ENCODE measurements at places on chromosomes 7 and 10.

DNA sequence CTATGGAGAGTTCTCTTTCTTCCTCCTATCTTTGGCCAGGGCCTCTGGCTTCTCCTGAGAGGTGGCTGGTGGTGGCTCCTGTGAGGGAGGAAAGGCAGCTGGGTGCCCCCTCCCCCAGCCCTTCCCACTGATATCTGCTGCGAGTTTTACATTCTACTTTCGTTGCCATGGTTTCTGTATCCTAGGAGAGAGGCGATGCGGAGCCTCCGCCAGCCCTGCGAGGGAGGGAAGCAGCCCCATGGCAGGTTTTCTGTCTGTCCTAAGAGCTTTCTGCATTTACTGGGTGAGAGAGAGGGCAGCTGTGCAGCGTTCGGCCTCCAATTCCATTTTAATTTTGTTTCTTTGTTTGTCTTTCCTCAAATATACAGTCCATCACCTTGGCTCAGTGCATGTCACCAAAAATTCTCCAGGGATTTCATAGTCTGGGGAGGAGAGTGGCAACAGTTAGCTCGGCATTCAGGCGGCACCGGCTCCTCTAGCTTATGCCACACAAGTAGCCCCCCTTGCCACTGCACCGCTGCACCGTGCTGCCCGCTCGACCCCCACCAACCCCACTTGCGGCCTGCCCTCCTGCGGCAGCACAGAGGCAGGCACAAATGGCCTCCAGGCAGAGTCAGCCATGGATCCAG lies 20.4 kb downstream of the DNAJB12 start:
- DNase-seq, result no peak

DNA sequence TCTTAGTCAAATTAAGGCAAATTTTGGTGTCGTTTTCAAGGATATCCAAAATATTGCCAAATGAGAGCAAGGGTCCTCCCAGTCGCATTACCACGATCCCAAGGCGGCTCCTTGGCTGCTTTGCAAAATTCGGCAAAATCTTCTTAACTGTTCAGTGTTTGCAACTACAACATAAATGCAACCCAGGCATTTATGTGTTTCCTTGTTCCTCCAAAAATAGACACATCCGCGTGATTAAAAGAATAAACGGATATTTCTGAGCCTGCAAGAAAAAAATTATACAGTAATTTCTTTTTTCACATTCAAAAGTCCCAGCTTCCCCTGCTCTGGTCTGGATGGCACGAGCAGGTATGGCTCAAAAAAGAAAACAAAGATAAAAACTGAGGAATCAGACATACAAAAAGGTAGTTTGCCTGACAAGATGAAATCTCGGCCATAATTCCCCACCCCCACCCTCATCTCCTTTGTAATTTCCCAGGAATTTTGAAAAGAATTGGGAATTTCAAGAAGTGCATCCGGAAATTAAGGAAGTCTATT lies 6.0 kb downstream of the SKIDA1 start:
- DNase-seq, result no peak

DNA sequence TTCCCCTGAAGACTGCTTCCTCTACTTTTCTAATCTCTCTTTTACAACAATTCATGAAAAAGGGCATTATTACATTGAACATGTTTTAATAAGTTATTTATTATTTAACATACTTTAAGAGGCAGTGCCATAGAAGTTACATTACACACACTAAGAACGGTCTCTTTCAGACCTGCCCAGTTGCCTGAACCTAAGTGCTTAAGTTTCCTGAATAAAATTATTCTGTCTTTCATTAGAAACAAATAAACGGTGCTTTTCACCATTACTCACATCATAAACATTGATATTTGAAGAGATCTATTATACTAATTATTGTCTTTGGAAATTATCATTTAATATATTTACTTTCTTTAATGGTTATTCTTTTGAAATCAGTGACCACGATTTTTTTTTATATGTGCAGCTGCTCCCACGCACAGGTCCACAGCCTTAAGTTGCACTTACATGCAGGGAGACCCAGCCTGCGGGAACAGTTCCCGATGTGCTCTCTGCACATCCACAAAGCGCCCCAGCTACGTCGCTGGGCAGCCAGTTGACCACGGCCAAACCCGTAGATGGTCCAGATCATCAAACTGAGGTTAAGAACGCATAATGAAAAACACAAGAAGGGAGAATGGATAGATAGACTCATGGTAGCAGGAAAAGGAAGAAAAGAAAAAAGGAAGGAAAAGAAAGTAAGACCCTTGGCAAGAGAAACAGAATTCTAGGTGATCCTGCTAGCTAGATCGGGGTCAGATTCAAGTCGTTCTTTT lies 437.0 kb upstream of the MGMT start:
- no peak for DNase-seq

GRCh38 chr10:127563718-127564553 lies 14.8 kb downstream of the NPS start:
- DNase-seq, result no peak

- peak; percentile 18 for DNase-seq
Measured at GRCh38 chr10:84138478-84139125, 707 bp upstream of the GHITM start.

DNA sequence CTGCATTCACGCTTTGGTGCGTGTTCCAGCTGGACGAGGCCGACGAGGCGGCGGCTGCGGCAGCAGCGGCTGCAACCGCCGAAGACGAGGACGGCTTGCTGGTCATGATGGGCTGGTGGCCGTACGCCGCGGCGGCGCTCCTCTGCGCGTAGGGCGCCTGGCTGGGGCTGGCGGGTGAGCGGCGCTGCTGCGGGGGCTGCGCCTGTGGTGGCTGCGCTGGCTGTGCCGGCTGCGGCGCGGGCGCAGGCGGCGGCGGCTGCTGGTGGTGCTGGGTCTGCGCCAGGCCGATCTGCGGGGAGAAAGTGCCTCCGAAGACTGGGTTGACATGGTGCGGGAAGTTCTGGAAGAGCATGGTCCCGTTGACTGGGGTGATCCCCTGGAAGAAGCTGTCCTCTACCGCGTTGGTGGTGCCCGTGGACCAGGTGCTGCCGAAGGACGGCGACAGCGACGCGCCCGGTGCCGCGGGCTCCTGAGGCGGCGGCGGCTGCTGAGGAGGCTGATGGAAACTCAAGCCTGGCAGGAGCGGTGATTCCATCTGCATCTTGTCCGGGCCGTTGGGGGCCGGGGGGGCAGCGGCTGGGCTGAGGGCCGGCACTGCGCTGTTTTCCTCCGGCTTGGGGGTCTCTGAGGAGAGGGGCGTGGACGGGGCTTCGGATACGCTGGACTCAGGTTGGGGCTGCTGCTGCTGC lies 51.1 kb downstream of the CPEB3 start:
- DNase-seq, result peak; percentile 22

- DNase-seq, result no peak
Measured at GRCh38 chr7:75948179-75948578, 33.2 kb downstream of the POR start.

- no peak for DNase-seq
Measured at GRCh38 chr10:6578795-6579182, 1.3 kb downstream of the PRKCQ start.

DNA sequence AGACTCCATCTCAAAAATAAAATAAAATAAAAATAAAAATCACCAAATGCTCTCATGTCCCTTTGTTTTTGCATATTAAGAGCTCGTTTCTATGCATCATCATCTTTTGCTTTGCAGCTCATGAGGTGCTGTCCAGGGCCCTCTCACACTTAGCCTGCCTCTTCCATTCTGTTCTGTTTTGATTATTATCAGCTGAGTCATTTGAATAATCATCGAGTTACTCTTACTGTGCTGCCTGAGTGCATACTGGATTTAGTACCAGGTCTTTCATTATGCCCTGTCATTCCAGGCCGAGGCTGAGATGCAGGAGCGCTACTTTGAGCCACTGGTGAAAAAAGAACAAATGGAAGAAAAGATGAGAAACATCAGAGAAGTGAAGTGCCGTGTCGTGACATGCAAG lies 33.0 kb downstream of the UCMA start:
- no peak for DNase-seq

GRCh38 chr7:8146788-8147413 lies 115.1 kb downstream of the ICA1 start:
- no peak for DNase-seq

GRCh38 chr10:95818668-95819067 lies 62.7 kb downstream of the ENTPD1 start:
- no peak for DNase-seq

DNA sequence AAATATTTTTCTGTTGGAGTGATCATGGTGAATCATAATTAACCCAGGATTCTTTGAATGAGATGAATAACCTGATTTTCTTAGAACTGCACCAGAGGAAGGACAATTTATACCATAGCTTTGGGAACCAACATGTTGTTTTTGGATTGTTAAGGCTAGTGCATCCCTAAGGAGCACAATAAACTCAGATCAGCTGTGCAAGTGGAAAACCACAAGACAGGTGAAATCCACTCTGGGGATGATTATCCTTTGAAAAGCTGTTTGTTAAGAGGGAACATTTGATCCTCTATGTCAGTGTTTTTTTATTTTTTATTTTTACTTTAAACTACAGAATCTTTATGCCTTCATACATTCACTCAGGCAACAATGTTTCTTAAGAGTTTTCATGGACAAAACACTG lies 232.1 kb upstream of the PCLO start:
- no peak for DNase-seq

GRCh38 chr7:156374335-156374734 lies 266.2 kb upstream of the RNF32 start:
- no peak for DNase-seq

GRCh38 chr7:104976966-104977636 lies 36.9 kb upstream of the KMT2E start:
- no peak for DNase-seq

DNA sequence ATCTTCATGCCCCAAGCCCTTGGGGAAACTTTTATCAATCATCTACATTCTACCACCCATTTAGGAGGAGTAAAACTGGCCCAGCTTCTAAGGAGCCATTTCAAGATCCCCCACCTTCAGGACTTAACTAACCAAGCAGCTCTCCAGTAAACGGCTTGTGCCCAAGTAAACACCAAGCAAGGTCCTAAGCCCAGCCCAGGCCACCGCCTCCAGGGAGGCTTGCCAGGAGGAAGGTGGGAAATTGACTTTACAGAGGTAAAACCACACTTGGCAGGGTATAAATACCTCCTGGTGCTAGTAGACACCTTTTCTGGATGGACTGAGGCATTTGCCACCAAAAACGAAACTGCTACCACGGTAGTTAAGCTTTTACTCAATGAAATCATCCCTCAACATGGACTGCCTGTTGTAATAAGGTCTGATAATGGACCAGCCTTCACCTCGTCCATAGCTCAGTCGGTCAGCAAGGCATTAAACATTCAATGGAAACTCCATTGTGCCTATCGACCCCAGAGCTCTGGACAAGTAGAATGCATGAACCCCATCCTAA lies 5.6 kb downstream of the AKR1B15 start:
- DNase-seq, result no peak

GRCh38 chr10:132616170-132616995 lies 78.8 kb downstream of the INPP5A start:
- no peak for DNase-seq

DNA sequence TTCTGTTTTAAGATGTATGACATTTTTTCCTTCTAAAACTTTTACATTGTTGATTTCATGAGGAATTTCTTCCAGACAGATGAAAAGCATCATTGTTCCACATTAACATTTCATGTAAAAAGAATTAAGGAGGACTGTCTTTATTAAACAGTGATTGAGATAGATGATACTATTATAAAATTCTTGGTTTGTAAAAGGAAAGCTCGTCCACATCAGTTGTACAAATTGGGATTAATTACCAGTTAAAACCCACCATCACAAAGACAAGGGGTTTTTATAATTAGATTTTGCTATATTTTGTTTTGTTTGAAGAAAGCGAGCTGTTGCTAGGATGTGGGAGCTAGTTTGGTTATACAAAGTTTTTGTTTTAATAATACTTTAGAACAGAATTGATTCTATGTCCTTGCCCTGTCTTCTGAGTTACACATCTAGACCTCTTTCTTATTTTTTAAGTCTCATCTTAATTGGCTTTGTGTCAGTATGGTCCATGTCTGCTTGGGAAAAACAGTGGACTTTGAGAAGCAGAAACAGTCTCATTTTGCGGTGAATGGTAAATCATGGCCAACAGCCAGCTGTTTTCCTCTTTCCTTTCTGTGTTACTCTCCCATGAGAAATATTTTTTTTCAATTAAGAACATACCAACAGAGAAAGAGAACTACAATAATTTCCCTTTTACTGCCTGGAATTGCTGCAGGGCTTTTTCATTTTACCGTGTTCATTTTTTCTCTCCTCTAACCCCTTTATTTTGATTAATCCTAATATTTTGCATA lies 3.2 kb downstream of the TES start:
- no peak for DNase-seq

DNA sequence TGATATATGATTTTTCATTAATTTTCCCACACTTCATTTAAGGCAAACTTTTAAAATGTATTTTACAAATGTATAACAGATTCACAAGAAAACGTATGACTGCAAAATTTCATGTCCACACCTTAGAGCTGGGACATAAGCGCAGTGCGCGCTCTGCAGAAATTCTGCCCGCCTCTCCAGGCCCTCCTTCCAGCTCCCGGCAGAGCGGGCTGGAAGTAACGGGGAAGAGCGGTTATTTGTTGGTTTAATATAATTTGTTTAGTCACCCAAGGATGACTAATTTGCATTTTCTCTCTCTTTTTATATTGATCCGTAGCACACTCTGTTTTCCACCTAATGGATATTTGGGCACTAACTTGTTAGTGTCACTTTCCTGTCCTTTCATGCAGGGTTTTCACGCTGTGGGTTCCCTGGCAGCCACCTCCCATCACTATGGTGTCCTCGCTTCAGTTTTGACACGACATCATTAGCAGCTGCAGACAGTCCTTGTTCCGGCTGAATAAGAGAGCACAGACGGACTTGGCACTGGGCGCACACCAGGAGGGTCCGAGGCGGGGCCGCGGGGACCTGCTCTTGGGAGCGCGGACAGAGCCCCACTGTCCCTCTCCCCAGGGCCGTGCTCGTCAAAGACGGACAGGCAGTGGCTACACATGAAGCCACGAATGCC lies 129.2 kb upstream of the SEC61G start:
- no peak for DNase-seq

GRCh38 chr7:49773218-49773935 lies at the start of gene VWC2:
VWC2 (plus strand) TSS chr7:49773638; CDS start chr7:49775436, 1,798 bp downstream.
- DNase-seq, result no peak

- DNase-seq, result no peak
Measured at GRCh38 chr10:126584836-126585235, 85.7 kb downstream of the C10orf90 start.

GRCh38 chr10:7534480-7534852 lies 123.6 kb upstream of the SFMBT2 start:
- DNase-seq, result no peak
